NCI-H2171 treated with DMSO at 0.1 percent for 48 hours (cell line): ENCODE measurements at places on chromosomes 5 and 9.

DNA sequence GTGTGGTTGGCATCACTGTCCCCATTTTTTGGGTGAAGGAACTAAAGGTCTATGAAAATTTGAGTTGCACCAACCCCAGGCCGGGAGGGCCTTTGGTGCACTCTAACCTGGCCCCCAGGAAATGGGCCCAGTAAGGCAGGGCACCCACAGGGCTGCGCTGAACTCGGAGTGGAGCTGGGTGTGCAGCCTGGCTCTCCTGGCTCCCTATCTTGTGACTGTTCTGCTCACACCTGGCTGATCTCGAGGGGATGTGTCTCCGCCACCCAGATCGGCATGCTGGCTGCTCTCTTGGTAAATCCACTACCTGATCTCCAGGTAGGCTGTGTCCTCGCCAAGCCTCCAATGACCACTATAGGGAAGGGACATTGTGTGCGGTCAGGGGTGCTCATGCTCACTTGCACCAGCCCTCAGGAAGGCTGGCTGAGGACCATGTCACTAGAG is 259.8 kb downstream of the NSG2 start:
- DNase-seq, result no peak

GRCh38 chr5:9365512-9365911 is 180.4 kb downstream of the SEMA5A start:
- no peak for DNase-seq

GRCh38 chr5:156330141-156330870 is 3.3 kb downstream of the SGCD start:
- DNase-seq, result no peak

DNA sequence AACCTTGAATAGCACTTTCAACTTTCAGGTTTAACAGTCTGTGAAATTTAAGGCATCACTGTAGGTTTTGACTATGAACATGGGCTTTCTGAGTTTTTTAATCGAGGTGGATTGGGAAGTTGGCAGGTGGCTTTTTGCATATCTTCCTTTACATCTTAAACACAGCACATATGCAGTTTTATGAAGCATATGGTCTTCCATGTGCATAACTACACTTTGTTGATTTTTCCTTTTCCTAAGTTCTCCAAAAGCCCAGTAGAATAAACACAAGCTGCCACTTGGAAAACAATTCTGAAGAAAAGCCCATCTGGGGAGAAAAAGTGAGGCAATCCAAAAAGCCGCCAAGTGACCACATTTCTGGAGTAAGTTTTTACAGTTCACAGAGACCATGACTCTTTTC is 236.5 kb upstream of the IL12B start:
- peak; percentile 48 for DNase-seq

DNA sequence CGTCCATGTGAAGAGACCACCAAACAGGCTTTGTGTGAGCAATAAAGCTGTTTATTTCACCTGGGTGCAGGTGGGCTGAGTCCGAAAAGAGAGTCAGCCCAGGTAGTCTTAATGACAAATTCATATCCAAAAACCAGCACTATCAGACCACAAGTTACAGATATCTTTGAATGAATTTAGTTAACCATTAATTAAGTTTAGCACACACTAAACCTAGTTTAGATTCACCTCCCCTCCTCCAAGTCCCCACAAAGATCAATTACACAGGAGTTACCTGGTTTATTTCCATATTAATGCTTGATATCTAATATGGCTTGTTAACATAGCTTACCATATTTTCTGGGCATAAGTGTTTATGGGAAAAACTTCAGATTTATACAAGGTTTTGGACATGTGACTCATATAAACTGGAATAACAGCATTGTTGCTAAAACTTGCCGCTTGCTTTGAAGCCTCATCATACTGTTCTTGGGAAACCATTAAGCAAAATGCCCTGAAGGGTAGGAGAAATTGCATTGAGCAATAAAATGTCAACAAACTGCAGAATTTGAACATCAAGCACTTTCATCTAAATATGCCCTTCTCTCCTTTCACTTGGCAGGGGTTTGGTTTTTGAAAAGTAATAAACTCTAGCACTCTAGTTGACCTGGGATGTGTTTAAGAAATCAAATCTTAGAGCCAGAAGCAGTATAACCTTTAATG is 166.9 kb downstream of the SNCAIP start:
- DNase-seq, result no peak

- no peak for DNase-seq
These were observed 574.5 kb downstream of the PRELID2 start for GRCh38 chr5:145260670-145261069.

GRCh38 chr5:124276166-124276565 is 470.3 kb downstream of the ZNF608 start:
- DNase-seq, result no peak

DNA sequence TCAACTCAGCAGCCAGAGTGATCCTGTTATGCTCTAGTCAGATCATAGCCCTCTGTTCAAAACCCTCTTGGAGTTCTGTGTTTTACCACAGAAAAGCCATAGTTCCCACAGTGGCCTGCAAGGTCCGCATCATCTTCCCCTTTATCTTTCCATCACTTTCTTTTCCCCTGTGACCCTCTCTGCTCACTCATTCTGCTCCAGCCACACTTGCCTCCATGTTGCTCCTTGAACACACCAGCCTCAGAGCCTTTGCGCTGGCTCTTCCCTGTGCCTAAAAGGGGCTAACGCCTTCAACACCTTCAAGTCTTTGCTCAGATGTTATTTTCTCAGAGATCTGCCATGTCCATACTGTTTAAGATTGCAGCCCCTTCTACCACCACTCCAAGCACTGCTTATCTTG is 26.3 kb downstream of the CSF2 start:
- DNase-seq, result no peak
